ENCODE measurements at places on chromosomes 11 and 22.
A peak's percentile ranks its signal among the peaks of the same experiment; 100 is the strongest.

GRCh38 chr11:12100841-12101242, 9.5 kb upstream of the MICAL2 start:
- no peak for DNase-seq

- no peak for DNase-seq
These were observed 24.2 kb downstream of the PRDM10 start for GRCh38 chr11:129978447-129978846.

- DNase-seq = no peak
These were observed 1.4 kb downstream of the RAB36 start for GRCh38 chr22:23146478-23147205.

DNA sequence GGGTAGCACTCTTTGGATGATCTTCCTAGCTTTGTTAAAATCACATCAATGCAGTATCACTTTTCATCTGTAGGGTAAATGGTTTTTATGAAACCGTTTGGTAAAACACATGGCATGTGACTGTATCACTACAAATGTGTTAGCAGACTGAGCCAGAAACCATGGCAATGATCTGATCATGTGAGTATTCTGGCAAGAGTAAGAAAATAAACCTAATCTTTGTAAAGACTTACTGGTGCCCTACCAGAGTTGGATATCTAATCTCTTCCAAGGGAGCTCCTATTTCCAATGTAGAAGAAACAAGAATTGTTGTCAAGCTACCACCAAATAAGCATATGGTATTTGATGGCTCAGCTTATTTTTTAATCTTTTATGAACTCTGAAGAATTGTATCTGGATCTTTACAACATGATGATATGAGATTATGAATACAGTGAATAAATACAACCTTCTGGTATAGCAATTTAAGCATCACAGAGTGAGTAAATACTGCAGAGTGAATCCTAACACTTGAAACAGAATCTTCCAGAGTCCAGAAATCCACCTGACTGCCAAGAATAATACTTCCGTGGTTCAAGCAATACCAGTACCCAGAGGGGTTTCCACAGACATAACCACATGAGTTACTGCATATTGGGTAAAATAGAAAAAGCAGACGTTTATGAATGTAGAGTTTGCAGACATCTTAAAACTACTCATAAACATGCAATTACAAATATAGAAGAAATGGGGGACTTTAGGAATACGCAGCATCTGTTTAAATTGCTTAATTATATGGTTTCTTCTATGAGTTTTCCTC, 238.8 kb downstream of the TTC28 start:
- no peak for DNase-seq

GRCh38 chr11:76798202-76798581, 15.0 kb downstream of the TSKU start:
- DNase-seq = no peak

DNA sequence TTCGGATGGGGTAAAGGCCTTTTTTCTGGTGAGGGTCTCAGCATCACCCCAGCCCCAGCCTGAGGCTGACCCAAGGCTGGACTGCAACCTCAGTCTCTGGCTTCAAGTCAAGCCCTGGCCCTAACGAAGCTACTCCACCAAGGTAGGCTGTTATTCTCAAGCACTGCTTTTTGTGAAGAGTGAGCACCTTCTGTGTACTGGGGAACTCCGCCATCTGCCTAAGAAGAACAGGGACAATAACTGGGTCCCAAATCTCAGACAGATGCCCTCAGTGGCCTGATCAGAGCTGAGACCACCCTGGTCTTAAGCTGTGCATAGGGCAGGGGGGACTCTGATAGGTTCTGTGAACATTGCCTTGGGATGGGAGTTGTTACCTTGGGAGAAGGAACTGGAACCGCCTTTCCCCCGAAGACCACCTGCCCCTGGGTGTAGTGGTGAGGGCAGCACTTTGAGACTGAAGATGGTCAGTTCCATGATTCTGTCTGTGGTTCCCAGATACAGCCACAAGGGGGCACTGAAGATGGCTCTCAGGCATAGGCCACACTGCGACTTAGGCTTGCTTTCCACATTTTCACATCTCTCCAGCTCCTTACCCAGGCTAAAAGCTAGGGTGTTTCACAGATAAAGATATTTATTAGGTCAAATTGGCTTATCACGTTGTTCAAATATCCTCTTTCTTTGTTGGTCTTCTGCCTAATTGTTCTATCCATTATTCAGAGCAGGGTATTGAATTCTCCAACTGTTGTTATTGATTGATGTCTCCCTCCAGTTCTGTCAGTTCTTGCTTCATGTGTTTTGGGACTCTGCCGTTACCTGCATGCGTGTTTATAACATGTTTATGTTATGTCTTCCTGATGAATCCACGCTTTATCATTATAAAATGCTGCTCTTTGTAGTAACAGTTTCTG, 11.8 kb upstream of the UVRAG start:
- peak; percentile 41 for DNase-seq

- no peak for DNase-seq
These were observed 2.5 kb downstream of the OR2D2 start for GRCh38 chr11:6889835-6890234.

GRCh38 chr11:125304136-125304535, 139.6 kb downstream of the PKNOX2 start:
- DNase-seq = no peak

DNA sequence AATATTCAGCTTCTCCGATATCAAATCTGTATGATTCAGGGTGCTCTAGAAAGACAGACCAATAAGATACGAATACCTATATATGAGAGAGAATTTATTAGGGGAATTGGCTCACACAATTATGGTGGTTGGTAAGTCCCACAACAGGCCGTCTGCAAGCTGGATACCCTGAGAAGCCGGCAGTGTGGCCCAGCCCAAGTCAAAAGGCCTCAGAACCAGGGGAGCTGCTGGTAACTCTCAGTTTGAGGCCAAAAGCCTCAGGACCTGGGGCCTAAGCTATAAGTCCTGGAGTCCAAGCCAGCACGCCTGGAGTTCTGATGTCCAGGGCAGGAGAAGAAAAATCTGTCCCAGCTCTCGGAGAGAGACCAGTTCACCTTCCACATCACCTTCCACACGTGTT, 318.7 kb downstream of the BRD1 start:
- no peak for DNase-seq

GRCh38 chr11:100574894-100575769, 112.0 kb upstream of the ARHGAP42 start:
- DNase-seq = no peak

DNA sequence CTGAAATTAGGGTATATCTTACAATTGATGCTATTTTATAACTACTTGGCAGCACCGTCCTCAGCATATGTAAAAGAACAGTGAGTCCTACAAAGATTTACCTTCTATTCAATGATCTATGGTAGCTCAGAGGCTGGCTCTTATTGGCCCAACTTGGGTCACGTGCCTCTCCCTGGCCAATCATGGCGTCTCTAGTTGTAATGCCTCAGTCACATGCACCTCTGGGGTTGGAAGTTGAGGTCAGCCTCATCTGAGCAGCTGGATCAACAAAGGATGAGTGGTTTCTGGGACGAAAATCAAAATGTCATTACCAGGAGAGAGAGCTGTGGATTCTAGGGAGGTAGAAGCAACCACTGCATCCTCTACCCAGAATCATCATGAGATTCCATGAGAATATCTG, 22.9 kb upstream of the ASPHD2 start:
- no peak for DNase-seq

GRCh38 chr11:68386331-68386978, 74.1 kb downstream of the LRP5 start:
- DNase-seq = no peak

DNA sequence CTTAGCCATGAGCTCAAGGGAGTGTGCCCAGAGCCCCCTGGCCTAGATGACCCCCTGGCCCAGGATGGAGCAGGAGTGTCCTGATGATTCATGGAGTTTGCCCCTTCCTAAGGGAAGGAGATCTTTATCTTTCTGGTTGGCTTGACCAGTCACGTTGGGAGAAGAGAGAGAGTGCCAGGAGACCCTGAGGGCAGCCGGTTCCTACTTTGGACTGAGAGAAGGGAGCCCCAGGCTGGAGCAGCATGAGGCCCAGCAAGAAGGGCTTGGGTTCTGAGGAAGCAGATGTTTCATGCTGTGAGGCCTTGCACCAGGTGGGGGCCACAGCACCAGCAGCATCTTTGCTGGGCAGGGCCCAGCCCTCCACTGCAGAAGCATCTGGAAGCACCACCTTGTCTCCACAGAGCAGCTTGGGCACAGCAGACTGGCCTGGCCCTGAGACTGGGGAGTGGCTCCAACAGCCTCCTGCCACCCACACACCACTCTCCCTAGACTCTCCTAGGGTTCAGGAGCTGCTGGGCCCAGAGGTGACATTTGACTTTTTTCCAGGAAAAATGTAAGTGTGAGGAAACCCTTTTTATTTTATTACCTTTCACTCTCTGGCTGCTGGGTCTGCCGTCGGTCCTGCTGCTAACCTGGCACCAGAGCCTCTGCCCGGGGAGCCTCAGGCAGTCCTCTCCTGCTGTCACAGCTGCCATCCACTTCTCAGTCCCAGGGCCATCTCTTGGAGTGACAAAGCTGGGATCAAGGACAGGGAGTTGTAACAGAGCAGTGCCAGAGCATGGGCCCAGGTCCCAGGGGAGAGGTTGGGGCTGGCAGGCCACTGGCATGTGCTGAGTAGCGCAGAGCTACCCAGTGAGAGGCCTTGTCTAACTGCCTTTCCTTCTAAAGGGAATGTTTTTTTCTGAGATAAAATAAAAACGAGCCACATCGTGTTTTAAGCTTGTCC, 14.3 kb downstream of the ADORA2A start:
- no peak for DNase-seq
